Stimulated activated CD4-positive, alpha-beta T cell treated with anti-CD3 and anti-CD28 coated beads, Interleukin-12 subunit alpha, Interleukin-12 subunit beta, amount 100 ng/mL, for 24 hours (primary cell): ENCODE measurements at places on chromosomes 13 and 19.

- no peak for DNase-seq
These were observed 16.2 kb upstream of the ZNF544 start for GRCh38 chr19:58212336-58213074.

GRCh38 chr19:18091217-18091608, 4.5 kb upstream of the IL12RB1 start:
- DNase-seq, result peak; percentile 71

DNA sequence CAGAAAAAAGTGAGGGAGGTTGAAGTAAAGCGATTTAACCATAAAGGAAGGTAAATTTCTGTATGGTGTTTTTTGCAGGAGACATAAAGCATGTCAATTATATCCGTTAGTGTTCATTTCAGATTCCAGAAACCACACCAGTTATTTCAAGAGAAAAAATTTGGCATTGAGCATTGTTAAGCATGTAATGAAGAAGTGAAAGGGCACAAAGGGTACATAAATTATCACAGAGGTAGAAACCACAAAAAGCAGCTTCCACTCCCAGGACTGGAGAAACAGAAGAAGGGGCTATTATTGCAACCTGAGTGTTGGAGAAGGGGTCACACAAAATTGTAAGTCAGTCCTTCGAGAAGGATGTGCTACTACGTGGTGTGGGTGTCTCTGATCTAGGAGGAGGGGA, 72.2 kb upstream of the DACH1 start:
- DNase-seq, result no peak

DNA sequence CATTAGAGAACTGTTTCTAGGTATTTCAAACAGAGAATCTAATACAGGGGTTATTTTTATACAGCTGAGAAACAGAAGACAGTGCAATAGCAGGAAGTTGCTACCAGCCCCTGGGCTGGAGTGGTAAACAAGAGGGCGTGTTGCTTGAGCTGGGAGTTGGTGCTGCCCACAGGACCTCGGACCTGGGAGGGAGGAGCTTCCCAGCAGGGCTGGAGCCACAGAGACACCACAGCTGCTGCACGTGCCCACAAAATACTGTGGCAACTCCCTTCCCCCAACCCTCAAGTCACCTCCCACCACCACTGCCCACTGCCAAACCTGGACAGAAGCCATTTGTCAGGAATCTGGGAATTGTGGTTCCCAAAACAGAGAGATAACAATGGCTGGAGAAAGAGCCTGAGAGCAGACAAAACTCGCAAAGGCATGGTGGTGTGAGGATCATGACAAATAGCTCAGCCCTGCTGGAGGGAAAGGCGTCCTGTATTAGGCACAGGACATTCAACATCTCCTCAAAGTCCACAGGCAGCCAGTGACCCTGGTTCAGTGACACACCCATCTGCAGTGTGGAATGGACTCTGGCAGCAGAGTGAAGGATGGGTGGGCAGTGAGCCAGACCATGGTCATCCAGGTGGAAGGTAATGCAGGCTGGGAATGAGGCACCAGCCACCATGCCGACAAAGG, 57.2 kb downstream of the SPATA13 start:
- no peak for DNase-seq
